ENCODE measurements at places on chromosomes 12 and 14.

GRCh38 chr12:30416631-30417030 lies 279.0 kb downstream of the IPO8 start:
- DNase-seq, result no peak

GRCh38 chr12:1614360-1614759 lies 14.7 kb upstream of the WNT5B start:
- DNase-seq, result no peak

DNA sequence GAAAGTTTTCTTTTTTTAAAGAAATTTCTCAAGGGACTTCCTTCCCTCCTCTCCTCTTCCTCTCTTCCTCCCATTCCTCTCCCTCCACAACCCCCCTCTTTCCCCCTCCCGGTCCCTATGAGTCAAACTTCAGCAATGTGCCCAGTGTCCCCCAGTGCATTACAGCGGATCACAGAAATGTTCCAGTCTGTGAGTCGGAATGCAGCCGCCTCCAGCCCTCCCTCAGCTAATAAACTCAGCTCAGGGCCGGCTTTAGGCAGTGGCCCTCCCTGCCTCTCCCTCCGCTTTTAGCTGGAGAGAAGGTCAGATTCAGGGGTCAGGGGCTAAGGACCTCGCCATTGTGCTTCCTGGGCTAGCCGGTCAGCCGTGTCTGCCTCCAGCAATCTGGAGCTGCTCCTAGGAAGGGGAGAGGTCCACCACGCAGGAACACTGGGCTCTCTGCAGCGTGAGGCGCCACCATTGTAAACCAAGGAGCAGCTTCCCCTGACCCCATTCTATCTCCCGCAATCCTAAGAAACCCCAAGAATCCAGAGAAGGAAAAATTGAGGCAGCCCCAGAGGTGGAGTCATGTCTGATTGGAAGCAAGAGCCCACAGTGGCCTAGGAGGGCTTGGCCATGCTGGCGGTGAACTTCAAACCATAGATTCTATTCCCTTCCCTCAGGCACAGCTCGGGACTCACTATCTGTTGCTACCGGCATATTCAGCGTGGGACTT lies 1.1 kb upstream of the HDAC7 start:
- peak; percentile 96 for DNase-seq

- no peak for DNase-seq
Measured at GRCh38 chr12:38892087-38892786, 13.2 kb downstream of the CPNE8 start.

DNA sequence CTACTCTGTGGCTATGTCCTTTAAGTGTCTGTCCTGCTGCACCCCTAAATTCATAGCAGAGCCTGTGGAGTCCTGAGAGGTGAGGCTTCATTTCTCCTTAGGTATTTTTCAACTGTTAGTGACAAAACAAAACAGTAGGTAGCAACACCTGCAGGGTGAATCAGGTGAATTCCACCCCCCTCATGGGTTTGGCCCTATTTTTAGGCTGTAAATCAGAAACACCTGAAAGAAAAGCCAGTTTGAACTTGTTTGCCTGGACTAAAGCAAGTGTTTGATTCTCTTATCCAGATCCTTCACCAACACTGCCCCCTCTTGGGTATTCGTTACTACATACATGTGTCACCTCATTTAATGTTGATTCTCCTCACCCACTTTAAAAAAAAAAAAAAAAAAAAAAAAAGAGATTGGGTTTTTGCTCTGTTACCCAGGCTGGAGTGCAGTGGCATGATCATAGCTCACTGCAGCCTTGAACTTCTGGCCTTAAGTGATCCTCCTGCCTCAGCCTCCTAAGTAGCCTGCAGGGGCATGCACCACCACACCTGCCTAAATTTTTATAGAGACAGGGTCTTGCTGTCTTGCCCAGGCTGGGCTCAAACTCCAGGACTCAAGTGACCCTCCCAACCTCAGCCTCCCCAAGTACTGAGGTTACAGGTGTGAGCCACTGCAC lies 10.3 kb downstream of the TBPL2 start:
- DNase-seq, result no peak

DNA sequence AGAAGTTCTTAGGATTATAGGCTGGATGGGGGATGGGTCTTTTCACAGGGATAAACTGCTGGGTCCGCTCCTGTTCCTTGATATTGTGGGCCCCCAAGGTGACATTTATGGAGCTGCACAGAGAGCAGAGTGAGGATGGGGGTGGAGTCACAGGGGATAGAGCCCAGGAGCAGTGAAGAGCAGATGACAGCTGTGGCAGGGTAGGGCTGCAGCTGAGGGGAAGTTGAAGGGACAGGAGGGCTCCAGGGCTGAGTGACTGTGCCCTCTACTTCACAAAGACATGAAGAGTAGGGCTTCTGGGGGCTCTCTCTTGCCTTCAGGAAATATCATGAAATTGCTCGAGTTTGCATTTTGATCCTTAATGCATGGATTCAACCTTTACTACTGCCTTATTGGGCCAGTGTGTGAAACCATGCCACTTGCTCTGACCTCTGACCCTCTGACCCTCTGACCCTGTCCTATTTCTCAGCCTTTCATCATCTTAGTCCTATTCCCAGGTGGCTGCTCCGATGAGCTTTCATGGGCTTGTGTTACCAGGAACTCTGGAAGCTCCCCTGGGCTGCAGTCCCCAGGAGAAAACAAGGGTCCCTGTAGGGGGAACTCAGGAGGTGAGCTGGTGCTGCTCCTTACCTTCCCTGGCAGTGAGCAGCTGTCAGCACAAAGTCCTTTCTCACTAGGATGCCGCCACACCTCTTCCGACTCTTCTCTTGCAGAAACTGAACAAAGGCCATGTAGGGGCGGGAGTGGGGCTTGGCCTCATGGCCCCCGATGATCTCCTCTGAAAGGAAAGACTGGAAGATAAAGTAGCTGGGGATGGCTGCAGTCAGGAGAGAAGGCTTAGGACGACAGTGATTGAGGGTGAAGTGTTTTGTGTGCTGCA lies 1.6 kb downstream of the GZMH start:
- DNase-seq, result no peak

DNA sequence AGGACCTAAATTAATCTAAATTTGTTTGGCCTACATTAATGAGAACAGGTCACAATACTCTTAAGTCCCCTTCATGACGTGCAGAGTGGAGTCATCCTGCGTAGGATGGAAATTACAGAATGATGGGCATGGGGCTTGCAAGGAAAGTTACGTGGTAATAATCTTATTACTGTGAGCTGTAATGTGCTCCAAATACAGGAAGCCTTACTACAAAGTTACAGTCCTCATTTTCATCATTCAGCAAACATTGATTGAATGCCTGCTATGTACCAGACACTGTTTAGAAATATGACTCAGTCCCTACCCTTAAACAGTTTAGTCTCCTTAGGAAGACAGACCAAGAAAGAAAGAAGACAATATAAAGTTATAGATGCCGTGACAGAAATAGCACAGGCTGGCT lies 9.4 kb downstream of the HIGD1C start:
- DNase-seq, result no peak

GRCh38 chr12:123250471-123251383 lies 17.5 kb downstream of the MTRFR start:
- no peak for DNase-seq

- DNase-seq, result no peak
Measured at GRCh38 chr12:3658327-3659163, 94.4 kb downstream of the CRACR2A start.

GRCh38 chr12:6228535-6229223 lies 28.5 kb downstream of the CD9 start:
- no peak for DNase-seq

DNA sequence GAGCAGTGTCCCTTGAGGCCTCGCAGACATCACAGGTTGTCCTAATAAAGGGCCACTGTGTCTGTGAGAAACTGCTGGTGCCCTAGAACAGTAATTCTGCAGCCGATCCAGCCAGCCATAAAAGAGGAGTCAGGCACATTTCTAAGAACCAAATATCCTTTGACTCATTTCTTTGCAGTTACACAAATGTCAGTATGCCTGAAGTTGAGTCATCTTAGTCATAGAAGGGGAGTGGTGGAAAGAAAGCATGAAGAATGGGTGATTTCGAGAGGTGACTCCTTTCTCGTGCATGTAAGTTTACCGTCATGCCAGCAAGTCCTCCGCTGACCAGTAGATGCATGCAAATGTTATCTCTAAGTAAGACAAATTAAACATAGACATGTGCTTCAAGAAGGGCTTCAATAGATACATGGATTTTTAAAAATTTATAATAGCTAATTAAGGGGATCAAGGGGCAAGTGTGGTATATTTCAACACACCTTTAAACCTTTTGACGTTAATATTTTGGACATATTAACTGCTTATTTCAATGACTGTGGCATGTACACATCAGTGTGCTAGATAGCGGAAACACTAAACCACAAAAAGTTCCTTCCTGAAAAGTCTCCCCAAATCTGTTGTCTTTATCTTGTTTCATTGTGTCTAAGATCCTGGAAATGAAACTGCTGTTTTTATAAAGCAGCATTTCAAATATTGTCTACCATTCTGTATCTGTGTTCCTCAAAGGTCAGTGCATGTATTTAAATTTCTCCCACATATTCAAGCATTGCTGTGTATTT lies 497.4 kb downstream of the NPAS3 start:
- DNase-seq, result no peak

GRCh38 chr14:76006253-76006652 lies 20.7 kb downstream of the IFT43 start:
- DNase-seq, result no peak

DNA sequence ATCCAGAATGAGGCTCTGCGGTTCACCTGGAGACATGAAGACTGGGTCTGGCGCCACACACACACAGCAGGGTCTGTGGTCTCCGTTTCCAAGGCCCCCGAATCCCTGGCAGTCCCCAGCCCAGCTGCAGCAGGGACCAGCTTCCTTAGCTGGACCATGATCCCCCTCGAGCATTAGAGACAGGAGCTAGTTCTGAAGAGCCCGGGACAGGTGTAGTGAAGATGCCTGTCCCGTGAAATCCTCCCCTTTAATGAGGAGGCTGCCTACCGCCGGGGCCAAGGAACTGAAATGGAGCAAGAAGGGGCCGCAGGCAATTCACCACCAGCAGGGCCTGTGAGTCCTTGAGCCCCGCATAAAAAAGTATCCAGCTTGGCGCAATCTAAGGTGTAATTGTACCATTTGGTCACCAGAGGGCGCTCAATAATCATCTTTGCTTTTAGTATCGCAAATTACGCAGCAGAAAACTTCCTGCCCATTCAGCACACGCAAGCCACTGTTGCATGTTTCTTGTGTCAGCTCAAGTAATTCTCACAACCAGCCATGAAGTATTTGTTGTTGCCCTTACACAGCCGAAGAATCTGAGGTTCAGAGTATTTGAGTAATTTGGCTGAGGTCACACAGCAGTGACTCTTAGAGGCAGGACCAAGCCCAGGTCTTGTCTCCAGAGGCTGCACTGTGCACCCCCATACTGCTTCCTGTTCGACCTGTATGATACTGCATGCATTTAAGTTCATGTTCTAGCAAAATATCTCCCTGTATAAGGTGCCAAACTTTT lies 54.3 kb upstream of the PPP2R5C start:
- DNase-seq, result peak; percentile 60

DNA sequence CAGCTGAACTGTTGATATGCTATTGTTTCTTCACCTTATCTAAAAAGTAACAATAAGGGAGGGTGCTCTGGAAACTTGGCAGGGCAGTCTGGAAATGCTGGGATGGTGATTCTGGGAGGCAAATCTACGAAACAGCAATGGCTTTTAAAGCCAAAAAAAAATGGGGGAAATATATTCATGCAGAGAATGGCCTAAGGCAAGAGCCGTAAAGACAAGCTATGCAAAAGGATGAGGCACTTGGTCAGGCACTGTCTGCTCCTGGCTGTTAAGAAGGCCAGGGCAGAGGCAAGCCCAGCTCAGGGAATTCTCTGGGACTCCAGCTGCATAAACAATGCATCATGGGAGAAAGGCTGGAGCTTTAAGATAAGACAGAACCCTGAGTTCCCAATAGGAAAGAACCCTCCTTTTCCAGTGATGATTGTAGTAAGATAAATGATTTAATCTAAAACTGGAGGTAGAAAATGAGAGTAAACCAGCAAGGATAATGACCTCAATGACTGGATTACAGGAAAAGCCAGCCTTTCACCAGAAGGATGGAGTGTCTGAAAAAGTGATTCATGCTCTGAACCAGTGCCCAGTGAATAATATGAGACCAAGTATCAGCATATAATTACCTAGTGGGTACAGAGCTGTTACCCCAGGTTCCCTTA lies 46.0 kb downstream of the ITPR2 start:
- no peak for DNase-seq

- no peak for DNase-seq
Measured at GRCh38 chr14:50037240-50037639, 79.1 kb downstream of the VCPKMT start.

GRCh38 chr12:104966677-104967076 lies 8.6 kb upstream of the SLC41A2 start:
- DNase-seq, result no peak

- DNase-seq, result no peak
Measured at GRCh38 chr14:56660677-56661389, 81.2 kb downstream of the TMEM260 start.

- DNase-seq, result no peak
Measured at GRCh38 chr12:84117190-84117589, 795.4 kb downstream of the SLC6A15 start.

GRCh38 chr12:54444206-54444605 lies 25.1 kb upstream of the ITGA5 start:
- DNase-seq, result no peak

DNA sequence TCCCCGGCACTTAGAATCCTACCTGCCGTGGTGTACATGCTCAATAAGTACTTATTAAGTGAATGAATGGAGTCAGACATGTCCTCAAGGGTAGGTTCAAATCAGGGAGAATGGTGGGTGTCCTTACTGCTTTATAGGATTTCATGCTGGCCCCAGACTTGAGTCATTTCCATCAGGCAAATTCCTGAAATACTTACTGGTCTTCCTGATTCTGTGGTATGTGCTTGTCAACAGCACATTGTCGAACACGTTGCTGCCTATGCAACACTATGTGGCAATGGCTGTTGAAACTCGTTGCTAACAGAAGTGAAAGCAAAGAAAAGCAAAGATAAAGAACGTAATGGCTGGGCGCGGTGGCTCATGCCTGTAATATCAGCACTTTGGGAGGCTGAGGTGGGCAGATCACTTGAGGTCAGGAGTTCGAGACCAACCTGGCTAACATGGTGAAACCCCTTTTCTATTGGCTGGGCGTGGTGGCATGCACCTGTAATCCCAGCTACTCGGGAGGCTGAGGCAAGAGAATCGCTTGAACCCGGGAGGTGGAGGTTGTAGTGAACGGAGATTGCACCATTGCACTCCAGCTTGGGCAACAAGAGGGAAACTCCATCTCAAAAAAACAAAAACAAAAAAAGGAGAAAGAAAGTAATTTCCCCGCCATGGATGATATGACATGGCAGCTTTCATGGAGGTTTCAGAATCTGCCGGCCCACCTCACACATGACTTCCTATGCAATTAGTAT lies 214.9 kb downstream of the ZFP36L1 start:
- peak; percentile 65 for DNase-seq

GRCh38 chr12:124866883-124867400 lies 3.3 kb upstream of the SCARB1 start:
- DNase-seq, result no peak

GRCh38 chr14:97187916-97188315 lies 390.7 kb downstream of the VRK1 start:
- no peak for DNase-seq

DNA sequence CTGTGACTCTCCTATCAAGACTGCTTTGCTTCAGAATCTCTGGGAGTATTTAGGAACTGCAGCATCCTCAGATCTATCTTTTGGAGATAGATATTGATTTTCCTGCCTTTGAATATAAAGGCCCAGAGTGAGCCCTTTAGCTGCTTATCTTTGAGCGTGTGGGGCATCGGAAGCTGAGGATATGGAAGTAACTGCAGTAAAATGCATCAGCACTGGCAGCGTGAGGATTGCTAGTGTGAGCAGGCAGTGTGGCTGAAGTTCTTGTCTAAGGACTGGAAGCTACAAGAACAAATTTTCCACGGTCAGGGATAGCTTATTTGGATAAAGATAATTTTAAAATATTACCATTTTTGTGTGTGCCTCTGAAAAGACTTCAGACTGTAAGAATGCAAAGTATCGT lies 474.7 kb downstream of the NPAS3 start:
- DNase-seq, result no peak

Data from uterus (tissue), 4 donors.